ENCODE measurements at places on chromosomes 1 and 21.

DNA sequence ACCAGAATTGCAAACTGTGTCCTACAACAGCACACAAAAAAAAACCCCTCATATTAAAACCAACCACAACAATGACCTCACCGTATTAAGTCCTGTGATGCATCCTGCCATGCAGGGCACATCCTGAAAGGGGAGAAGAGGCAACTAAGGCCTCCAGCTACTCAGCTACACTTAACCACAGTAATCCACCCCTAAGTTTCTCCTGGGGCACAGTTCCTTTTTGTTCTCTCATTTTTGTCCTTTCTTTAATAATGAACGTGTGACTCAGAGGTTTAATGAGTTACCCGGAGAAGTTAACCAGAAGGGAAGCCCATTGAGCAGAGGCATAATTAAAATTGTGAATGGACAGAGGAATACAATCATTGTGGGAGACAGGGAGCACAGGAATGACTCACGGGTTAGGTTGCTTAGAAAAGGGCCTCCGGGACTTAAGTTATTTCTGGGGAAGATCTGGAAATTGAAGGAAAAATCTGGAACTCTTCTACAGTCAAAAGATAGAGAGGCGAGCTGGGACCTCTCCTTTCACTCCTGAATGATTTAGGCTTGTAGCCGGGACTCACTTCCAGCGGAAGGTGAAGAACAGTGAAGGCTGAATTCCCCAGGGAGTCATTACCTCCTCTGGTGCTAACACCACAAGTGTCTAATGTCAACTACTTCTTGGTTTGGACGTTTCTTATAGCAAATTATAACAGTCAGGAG, 36.9 kb upstream of the HIVEP3 start:
- peak; percentile 24 for DNase-seq

- no peak for DNase-seq
Observed at GRCh38 chr1:202074985-202075384, 47.7 kb upstream of the GPR37L1 start.

DNA sequence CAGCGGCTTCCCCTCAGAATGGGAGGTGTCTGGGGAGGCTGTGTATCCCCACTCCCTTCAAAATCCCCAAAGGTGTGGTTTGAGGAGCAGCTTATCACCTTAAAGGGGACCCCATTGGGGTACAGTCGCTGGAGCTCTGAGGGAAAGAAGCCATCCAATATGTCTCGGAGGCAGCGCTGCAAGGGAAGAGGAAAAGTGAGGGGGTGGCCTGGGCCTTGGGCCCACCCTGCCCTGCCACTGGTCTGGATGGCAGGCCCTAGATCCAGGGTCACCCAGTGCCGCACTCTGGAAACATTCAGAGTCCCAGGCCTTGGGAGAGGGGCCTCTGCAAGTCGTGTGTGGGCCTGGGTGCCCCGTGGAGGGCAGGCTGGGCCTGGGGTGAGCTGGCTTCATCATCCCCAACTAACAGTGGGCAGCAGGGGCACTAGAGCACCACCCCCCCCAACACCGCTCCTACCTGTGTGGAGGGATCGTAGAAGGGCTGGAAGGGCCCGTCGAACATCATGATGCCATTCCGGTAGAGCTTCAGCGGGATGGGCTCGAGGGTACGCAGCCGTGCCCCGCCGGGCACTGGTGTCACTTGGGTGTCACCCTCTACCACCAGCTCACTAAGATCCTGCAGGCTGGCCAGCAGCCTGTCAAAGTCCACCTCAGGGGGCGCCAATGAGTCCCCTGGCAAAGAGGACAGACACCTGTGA, 5.6 kb downstream of the SH3BGRL3 start:
- DNase-seq: no peak

- no peak for DNase-seq
Observed at GRCh38 chr1:223713546-223714420, 1.4 kb downstream of the CAPN2 start.

GRCh38 chr1:211825980-211826379, 4.6 kb downstream of the LPGAT1 start:
- no peak for DNase-seq

DNA sequence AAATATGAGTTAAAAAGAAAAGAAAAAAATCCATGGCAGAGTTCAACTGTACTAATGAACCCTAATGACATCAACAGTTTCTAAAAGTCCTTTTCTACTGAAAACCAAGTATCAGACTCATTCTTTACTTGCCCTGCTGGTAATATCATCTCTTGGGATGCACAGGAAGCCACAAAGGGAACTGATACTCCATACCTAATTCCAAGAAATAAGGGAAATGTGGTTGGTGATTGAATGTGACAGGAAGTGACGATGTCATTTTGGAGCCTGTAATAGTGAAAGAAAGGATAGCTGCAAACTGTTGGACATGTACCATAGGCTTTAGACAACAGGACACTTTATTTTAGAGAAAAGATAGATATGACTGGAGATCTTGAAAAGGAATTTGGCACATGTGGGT, 98.7 kb upstream of the VAV3 start:
- DNase-seq: no peak

- DNase-seq: no peak
Observed at GRCh38 chr1:156766298-156767100, 836 bp upstream of the PRCC start.

Data from right renal cortex interstitium (tissue), 3 donors.